EH (cell line): ENCODE measurements at places on chromosomes 2 and 18.

- no peak for DNase-seq
These were observed 426.7 kb upstream of the PKDCC start for GRCh38 chr2:41621095-41621494.

- no peak for DNase-seq
These were observed 115.1 kb downstream of the PLCL1 start for GRCh38 chr2:197919487-197919886.

DNA sequence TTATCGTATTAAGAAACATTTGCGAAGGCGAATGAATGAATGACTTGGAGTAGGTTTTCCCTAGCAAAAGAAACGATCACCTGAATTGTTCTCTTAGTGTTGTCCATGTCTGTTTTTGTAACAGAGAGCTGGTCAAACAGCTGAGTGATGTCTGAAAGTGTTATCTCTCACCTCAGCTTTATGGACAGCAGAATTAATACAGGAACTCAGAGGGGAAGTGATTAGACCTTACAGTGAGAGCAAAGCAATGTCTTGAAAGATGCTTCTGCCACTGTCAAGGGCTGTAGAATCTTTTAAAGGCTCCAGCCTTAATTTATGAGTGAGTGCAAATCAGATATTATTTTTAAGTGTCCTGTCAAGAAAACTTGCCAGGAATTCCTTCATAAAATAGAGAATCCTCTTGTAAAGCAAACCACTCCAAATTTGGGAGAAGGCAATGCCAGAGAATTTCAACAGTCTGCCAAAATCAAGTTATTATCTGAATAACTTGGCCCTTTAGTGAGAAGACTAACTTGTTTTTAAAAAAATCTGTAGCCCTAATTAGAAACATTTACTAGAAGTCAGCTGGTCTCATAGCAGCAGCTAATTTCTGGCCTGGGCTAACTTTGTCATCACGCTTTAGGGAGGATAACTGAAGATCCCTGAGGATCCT is 60.7 kb downstream of the CDC42EP3 start:
- peak; percentile 95 for DNase-seq

- peak; percentile 33 for DNase-seq
These were observed 186.6 kb downstream of the MTX2 start for GRCh38 chr2:176455816-176456291.
